ENCODE measurements at places on chromosomes 2 and 18.

DNA sequence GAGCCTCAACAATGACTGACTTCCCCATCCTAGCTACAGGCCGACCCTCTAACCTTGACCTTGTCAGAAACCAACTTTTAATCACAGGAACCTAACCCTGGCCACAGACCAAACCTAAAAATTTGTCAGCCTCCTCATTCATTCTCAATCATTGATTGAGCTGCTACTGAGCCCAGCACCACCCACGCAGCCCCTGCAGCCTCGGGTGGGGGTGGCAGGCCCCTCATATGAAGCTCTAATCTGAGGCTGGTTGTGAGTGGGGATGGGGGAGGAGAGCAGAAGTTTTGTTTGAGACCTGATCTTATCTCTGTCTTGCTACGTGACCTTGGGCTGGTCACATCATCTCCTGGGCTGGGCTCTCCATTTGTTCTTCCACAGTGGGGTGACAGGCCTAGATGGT lies 99.5 kb upstream of the EPAS1 start:
- no peak for DNase-seq

- no peak for DNase-seq
Measured at GRCh38 chr2:162333968-162334367, 10.0 kb upstream of the GCA start.

DNA sequence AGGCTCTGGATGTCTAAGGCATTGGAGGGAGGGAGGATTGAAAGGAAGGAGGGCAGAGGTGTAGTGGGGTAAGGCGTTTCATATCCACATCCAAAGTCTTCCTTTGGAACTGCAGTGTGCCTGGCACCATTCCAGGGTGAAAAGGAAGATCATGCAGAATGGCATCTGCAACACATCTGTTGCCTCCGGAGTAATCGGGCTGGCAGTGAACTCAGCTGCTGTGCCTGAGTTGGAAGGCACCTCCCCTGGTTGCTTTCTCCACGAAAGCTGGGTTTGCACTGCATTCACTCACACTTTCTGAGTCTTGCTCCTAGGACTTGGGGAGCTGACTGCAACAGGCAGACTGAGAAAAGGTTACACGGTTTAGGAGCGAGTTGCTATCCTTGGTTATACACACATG lies 30.3 kb upstream of the SEC11C start:
- DNase-seq: no peak

- no peak for DNase-seq
Measured at GRCh38 chr2:201795607-201796477, 10.5 kb upstream of the CDK15 start.

DNA sequence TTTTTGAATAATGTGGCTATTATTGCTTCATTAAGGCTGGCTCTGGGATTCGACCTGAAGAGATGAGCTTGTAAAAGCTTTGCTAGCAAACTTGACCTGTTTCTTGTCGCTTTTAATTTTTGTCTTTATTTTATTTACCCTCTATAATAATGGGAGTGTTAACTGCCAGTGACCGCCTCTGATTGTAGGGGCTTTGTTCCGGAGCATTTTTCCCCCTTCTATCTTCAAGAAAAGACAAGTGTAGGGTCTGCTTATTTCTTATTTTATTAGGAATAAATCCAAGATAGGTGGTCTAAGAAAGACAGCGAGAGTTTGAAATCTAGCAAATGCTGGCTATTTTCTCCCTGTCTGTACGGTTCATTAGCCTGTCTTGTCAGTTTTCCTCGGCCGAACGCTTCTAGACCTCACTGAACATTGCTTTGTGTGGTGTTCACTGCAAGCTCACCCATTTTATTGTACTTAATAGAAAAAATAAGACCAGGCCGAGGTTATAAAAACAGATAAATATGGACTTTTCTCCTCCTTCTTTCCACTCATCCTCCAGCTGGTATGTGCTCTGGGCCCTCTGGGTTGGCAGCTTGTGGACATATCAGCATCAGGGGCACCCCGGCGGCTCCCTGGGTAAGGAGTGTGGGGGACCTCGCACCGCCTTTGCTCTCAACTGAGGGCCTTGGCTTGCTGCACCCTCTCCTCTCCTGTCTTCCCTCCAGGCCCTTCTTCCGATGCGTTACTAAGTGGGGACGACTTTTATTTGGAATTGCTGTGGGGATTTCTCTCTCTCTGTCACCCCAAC lies 8.5 kb downstream of the MEIS1 start:
- DNase-seq: no peak

DNA sequence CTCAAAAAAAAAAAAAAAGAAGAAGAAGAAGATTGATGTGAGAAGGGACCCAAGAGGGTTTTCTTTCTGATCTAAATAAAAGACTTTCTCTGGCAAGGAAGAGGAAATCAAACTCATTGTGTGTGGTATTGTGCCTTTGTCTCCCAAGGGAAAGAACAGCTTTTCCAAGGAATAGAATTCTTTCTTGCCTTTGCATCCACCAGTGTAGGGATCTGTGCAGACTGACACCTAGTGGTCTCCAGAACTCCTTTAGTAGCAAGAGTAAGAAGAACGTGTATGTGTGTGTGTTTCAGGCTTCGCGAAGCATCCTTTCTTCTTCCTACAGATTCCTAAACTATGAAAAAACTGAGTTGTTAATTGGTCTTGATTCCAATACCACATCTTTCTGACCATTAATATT lies 33.5 kb upstream of the CRIM1 start:
- no peak for DNase-seq

DNA sequence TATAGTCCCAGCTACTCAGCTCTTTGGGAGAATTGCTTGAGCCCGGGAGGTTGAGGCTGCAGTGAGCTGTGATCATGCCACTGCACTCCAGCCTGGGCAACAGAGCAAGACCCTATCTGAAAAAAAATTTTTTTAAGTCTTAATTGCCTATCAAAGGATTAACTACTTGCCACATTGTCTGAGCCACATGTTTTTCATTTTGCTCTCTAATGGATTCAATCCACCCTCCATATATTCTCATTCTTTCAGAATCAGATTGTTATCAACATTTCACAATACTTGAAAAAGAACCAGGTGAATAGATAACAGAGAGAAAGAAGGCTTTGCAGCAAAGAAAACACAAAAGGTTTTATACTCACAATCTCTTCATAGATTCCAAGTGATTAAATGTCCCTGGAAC lies 61.0 kb downstream of the PXDN start:
- no peak for DNase-seq

DNA sequence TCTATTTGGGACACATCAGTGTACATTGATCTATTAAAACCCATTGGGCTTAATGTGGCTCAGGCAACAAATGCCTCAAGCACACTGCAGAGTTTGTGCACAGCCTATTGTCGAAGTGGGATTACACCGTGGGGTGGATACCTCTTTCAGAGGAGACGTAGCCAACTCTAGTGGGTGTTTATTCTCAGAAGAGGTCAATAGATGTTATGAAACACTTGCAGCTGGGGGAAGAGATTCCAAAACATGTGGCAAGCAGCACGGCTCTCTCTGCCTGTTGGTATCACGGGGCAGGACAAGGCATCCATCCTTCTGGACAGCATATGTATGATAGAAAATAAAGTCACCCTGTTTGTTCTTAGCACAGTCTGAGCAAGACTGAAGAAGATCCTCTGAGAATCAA lies 121.4 kb upstream of the COPS8 start:
- no peak for DNase-seq

DNA sequence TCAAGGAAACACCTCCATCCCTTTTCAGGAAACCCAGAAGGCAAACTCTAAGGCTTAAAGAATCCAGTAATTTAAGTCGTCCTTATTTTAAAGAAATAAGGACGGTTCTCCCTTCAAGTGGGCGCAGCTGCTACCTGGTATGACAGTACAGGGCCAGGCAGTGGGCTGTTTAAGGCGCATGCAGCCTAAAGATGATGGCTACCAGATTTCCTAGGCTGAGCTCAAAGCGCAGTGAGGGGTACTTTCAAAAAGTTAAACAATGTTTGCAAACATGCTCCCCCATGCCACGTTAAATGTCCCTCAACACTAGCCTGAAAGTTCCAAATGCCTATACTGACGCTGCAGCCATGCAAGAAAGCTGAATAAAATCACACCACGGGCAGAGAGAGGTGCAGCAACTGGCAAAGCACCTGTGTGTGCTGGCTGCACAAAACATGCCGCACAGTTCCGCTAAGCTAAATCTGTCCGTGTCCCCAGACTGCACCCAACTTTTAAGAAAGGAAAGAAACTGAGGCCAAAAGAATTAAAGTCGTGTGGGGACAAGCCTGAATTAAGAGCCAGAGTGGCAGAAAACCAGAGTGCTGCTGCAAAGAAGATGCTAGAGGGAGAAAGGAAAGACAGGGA lies 583 bp downstream of the HIBCH start:
- no peak for DNase-seq

- DNase-seq: no peak
Measured at GRCh38 chr18:53004798-53005197, 664.8 kb downstream of the DCC start.

GRCh38 chr2:207911215-207911614 lies 114.1 kb downstream of the PLEKHM3 start:
- no peak for DNase-seq

- no peak for DNase-seq
Measured at GRCh38 chr2:95267458-95268210, 6.6 kb upstream of the PROM2 start.

DNA sequence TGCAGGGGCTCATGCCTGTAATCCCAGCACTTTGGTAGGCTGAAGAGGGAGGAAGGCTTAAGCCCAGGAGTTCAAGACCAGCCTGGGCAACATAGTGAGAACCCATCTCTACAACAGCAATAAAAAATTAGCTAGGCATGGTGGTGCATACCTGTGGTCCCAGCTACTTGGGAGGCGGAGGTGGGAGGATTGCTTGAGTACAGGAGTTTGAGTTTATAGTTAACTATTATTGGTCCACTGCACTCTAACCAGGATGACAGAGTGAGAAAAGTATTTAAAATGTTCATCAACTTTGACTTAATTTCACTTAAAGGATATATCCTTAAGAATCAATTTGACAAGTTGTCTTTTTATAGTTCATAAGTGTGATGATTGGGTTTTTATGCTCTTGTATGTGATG lies 14.3 kb upstream of the GPD2 start:
- no peak for DNase-seq

DNA sequence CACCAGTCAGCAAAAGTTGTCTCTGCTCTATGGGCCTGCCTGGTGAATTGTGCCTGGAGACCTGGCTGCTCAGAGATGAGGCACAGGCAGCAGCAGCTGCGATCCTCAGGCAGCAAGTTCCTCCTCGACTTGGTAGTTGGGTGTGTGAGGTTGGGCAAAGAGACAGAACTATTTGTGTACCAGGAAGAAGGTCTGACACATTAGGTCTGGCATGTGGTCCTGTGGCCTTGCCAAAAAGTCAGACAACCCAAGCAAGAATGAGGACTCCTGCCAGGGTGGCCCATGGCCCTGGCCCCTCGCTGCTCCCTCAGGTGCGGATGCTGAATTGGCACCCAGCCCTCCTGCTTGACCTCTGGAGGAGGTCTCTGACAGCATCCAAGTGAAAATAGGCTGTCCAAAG lies 192.7 kb downstream of the DYSF start:
- peak; percentile 5 for DNase-seq

- no peak for DNase-seq
Measured at GRCh38 chr18:70450426-70451253, 161.8 kb downstream of the SOCS6 start.

DNA sequence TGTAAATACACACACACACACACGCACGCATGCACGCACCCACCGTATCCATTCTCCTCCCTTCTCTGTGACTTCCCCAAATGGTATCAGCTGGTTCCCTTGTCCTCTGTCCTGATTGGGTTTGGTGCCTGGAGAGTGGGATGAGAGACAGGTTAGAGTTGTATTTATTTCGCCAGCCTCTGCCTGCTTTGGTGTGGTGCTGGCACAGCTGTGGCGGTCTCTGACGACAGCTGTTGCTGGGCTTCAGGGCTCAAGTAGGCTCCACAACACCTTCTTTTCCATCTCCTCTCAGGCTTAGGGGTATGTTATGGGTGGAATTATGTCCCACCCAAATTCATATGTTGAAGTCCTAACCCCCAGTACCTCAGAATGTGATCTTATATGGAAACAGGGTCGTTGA lies 94.9 kb upstream of the ITGA6 start:
- DNase-seq: no peak

DNA sequence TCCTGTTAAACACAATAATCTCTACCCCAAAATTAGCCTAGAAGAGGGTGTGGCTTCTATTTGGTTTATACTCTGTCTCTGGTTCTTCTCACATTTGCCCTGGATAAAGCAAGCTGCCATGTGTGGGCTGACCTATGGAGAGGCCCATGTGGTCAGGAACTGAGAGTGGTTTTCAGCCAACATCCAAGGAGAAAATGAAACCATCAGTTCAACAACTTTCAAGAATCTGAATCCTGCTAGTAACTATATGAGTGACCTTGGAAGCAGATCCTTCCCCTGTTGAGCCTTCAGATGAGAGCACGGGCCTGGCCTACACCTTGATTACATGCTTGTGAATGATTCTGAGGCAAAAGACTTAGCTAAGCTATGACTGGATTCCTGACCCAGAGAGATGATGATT lies 11.5 kb upstream of the TRIB2 start:
- DNase-seq: no peak
